ENCODE measurements at places on chromosomes 3 and 15.
A peak's percentile ranks its signal among the peaks of the same experiment; 100 is the strongest.

DNA sequence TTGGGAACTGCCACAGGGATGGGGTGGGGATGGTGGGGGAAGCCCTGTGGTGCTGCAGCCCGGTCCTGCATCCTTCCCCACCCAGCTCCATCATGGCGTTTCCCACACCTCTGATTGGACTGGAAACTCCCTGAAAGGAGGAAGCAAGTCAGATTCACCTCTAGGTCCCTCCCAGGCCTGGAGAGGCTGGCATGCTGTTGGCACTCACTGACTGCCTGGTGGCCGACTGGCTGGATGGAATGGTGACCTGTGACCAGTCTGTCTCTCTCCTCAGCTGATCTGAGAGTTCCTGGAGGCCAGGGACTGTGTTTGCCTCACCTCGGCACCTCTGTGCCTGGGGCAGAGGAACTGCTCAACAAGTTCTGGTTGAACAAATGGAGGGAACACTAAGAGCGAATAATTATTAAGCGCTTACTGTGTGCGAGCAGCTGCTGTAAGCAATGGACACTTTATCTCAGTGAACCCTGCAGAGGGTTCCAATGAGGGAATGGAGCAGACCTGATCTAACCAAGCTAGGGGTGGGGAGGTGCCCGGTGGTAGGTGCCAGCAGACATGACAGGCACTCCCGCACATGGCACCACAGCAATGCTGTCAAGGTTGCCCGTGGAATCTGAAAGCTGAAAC lies 3.5 kb upstream of the HHATL start:
- no peak for DNase-seq

- DNase-seq = no peak
Measured at GRCh38 chr15:80183886-80184285, 31.1 kb downstream of the FAH start.

GRCh38 chr3:149969940-149970715 lies 567 bp downstream of the PFN2 start:
- DNase-seq = peak; percentile 81

- no peak for DNase-seq
Measured at GRCh38 chr3:74883690-74884089, 269.2 kb upstream of the CNTN3 start.

DNA sequence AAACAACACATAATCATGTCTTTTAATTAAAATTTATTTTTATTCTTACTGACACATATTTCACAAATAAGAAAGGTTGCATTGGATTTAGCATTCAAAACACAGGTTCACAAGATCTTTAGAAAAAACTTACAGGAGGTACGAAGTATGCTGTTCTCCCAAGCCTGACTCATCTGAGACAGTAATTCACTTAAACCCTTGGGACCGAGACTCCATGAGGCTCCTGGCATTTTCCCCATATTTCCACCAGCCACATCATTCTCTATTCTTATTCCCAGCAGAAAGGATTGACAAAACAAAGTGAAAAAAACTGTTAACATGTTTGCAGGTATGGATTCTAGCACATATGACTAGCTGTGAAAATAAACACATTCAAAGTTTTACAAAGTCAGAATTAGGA lies 52.6 kb downstream of the CNTN3 start:
- DNase-seq = no peak

GRCh38 chr15:82647045-82647834 lies at the start of gene CPEB1:
Gene CPEB1, minus strand, starts transcription at chr15:82647363. Its CDS starts 18,904 bp downstream, at chr15:82628459.
- DNase-seq = peak; percentile 39

- DNase-seq = no peak
Measured at GRCh38 chr15:96316953-96317629, 13.4 kb upstream of the NR2F2 start.

GRCh38 chr15:66025015-66025452 lies 155.7 kb downstream of the RAB11A start:
- no peak for DNase-seq

Data from activated CD4-positive, alpha-beta T cell treated with anti-CD3 and anti-CD28 coated beads, Interleukin-2, amount 50 U/mL, for 4 hours (primary cell).